ENCODE measurements at places on chromosomes 7 and 10. TPM values are rescaled to one million over a fixed set of nuclear protein-coding genes. Genes with fewer than 3 reads are reported as not detected.

WDR11 gene
- total RNA-seq: 82.4 TPM

NUDT1 gene
- 8.6 TPM for total RNA-seq

PLXDC2 gene
- 17.1 TPM for total RNA-seq

ZNF467 gene
- 4.5 TPM for total RNA-seq

ZNF804B gene
- not detected for total RNA-seq

LZTS2 gene
- 33.9 TPM for total RNA-seq

SLC13A4 gene
- not detected for total RNA-seq

ESYT2 gene
- 43.5 TPM for total RNA-seq

PSD gene
- 0.26 TPM for total RNA-seq

CARD11 gene
- total RNA-seq: 3.2 TPM

TRIM50 gene
- not detected for total RNA-seq

TEX36 gene
- not detected for total RNA-seq

All from dermis microvascular lymphatic vessel endothelial cell (primary cell).